ENCODE measurements at places on chromosomes 11 and 22. TPM values are rescaled to one million over a fixed set of nuclear protein-coding genes. Genes with fewer than 3 reads are reported as not detected.
A peak's percentile ranks its signal among the peaks of the same experiment; 100 is the strongest.

LIPT2 gene
- 1.3 TPM for total RNA-seq

DNA sequence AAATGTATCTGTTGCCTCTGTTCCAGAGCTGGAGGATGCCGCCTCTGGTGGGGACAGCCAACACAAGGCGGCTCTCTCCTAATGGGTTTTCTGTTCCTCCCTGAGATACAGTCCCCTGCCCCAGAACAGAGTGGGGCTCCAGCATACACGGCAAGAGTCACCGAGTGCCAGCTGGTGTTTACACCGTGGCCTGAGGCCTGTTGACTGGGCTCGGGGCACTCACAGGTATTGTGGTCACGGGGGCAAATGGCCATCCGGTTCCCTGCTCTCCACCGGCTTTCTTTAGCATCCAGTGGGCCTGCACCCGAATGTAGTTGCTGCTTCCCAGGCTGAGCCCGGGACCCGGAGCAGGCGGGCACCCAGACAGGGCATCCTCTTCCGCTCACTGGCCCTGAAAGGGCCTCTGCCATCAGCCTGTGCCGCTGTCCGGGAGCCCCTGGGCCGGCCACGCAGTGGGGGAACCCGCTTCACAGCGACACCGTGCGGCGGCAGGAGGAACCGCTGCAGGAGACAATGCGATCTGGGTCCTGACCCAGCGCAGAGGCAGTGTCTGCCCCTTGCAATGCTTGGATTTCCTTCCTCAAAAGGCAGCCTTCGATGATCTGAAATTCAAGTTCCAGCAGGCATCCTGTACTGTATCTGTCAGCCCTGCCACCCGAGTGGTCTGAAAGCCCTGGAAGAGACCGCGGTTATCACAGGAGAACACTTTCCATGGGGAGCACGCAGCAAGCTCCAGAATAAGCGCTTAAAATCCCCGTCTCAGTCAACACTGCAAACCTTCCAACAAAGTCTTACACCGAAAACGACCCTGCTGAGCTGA is 859 bp upstream of the KRTAP5-5 start:
- no peak for DNase-seq

DNA sequence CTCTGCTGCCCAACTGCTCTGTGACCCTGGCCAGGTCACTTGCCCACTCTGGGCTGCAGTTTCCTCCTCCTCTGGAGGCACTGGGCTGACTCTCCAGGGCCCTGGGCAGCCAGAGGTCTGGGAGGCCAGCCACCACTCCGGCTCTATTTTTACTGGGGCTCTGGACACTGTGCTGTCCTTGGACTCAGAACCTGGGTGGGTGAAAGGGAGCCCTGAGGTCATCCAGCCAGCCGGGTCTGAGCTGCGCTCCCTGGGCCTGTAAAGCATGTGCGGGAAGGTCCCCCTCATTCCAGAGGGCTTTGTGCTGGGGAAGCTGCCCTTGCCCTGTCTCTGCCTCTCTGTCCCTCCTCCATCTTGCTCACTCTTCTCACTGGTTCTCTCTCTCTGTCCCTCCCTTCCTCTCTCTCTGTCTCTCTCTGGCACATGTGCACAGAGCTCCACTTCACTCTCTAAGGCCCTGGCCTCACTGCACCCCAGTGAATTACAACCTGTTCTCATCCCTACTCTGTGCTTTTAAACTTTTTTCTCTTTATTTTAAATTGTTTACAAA is 24.6 kb downstream of the MB start:
- DNase-seq: no peak

FBLN1 gene
- total RNA-seq: 224 TPM

BAIAP2L2 gene
- total RNA-seq: 1.8 TPM

OR52E8 gene
- total RNA-seq: not detected

PDE2A gene
- total RNA-seq: 125 TPM

GAL gene
- total RNA-seq: 1.4 TPM

RRM1 gene
- 24.5 TPM for total RNA-seq

- peak; percentile 83 for DNase-seq
These were observed 57.8 kb downstream of the ST14 start for GRCh38 chr11:130217133-130218031.

NLRP6 gene
- 1.8 TPM for total RNA-seq

ARHGAP8 gene
- total RNA-seq: 8.2 TPM

- DNase-seq: peak; percentile 96
These were observed at the start of gene PGGHG for GRCh38 chr11:288478-289397. Gene PGGHG, plus strand, starts transcription at chr11:289126. Its CDS starts 691 bp downstream, at chr11:289817.

GRCh38 chr11:94557992-94558391 is 9.2 kb upstream of the PIWIL4 start:
- no peak for DNase-seq

PEX26 gene
- total RNA-seq: 35.9 TPM

GRCh38 chr11:10796191-10796590 is 12.5 kb downstream of the EIF4G2 start:
- no peak for DNase-seq

GRCh38 chr11:121755191-121755590 is 302.4 kb upstream of the SORL1-AS1 start:
- DNase-seq: no peak

DNA sequence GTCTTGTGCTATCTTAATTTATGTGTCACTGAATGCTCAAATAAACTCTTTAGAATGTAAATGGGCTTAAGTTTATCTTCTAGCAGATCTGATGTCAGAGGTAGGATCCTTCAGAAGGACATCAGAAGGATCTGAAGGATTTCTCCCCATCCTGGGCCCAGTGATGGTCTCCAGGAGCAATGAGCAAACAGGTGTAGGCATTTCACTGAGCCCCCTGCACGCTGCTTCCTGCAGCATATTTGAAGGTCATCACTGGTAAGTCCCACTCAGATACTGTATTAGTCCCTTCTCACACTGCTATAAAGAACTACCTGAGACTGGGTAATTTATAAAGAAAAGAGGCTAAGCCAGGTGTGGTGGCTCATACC is 4.5 kb downstream of the GSTP1 start:
- DNase-seq: no peak

ACCS gene
- total RNA-seq: 20.4 TPM

GRCh38 chr11:129538323-129538722 is 162.7 kb downstream of the BARX2 start:
- DNase-seq: no peak

DNA sequence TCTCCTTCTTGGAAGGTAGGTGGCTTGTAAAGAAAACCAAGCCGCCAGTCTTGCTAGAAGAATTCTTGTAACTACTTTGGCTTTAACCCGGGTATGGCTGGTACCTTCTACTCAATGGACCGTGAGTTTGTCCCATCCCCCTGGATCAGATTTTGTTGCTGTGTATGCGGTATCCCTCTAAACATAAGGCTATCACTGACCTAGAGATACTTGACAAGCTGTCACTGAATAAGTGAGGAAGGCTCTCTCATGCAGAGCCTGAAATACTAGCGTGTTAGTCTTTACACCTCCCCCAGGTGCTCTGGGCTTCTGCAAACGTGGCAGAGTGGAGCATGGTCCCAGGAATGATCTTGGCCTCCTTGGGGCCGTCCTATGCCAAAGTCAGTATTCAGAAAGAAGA is 34.5 kb downstream of the GLB1L2 start:
- DNase-seq: no peak

DNA sequence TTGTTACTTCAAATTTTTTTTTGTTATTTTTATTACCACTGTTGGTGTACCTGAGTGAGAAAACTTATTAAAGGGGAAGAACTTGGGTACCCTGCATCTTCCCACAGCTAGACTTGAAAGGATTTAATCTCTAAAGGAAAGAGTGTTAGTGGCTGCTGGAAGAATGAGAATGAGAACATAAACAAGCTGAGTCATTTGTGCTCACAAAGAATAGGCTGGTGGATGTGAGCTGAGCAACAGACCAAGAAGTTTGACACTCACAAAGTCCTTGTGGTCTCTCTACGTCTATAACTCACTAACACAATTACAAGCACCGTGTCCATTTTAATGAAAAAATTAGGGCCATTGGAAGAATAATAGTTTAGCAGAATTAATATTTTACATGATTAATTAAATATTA is 217.6 kb upstream of the ANO5 start:
- no peak for DNase-seq

CRYBB2 gene
- not detected for total RNA-seq

- DNase-seq: no peak
These were observed 4.1 kb upstream of the C11orf24 start for GRCh38 chr11:68275721-68276507.

- no peak for DNase-seq
These were observed 23.1 kb downstream of the PTPN5 start for GRCh38 chr11:18768472-18768901.

- no peak for DNase-seq
These were observed 35.8 kb downstream of the RRAS2 start for GRCh38 chr11:14323118-14323676.

PGA5 gene
- 2.6 TPM for total RNA-seq

MYOD1 gene
- not detected for total RNA-seq

GRCh38 chr11:27699242-27699925 is 871 bp downstream of the BDNF start:
- no peak for DNase-seq

DNA sequence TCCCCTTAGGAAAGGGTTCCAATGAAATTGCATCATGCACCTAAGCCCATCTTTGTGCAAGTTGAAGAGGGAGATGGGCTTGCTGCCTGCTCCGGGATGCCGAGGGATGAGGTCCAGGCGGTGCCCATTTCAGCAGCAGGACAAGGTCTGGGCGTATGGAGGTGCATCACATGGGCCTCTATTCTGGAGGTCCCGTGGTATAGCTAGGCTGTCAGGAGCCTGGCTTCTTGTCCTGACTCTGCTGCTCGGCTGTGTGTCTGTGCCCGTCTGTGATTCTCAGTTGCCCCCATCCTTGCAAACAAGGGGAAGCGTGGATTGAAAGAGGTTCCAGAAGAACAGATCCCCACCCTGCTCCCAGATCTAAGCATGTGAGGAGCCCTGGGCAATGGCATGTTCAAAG is 130.0 kb downstream of the OSBP2 start:
- peak; percentile 49 for DNase-seq

OR52I1 gene
- total RNA-seq: not detected

GRCh38 chr11:96538104-96538503 is 148.3 kb downstream of the JRKL start:
- DNase-seq: no peak

DNA sequence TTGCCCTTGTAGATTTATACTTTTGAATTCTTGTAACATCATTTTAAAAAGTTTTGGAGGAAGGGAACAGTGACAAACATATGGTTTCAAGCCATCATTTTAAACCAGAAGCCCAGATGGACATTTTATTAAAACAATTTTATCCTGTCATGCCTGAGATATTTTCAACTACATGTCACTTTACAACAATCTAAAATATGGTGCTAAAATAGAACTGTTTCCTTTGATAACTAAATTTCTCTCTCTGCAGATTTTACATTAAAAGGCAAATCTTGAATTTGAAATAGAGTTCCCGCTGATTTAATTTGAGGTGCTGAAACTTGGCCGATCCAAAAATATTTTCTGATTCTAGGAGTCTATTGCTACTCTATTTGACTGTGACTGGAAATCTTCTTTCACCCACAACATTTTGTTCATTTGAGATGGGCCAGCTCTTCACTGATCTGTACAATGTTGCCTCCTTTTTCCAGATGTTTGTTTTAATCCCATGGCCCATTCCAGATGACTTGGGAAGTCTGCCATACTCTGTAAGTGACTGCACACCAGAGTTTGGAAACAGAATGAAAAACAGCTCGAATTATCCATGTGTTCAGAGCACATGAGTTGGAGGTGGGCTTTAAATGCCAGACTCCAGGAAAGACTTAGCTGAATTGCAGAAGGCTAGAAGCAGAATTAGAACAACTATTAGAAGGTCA is 402.5 kb downstream of the TMEM135 start:
- DNase-seq: no peak

- DNase-seq: no peak
These were observed 47.0 kb downstream of the CDPF1 start for GRCh38 chr22:46202897-46203600.

DNA sequence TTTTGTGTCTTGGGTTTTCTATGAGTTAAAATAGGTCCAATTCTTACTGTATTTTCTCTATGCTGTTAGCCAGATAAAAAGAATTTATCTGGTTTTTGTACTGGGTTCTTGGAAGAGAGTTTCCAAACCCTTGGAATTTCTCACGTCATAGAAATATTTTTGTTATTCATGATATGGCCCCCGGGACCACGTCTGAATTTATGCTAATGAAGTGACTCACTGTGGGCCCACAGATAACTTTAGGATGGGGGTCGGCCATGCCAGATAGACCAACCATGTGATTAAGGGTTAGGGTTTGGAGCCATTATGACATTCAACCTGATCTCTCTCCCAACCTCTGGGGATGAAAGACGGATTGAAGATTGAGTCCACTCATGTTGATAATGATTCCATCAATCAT is 35.6 kb upstream of the DDI1 start:
- no peak for DNase-seq

OR5A1 gene
- total RNA-seq: not detected

DNA sequence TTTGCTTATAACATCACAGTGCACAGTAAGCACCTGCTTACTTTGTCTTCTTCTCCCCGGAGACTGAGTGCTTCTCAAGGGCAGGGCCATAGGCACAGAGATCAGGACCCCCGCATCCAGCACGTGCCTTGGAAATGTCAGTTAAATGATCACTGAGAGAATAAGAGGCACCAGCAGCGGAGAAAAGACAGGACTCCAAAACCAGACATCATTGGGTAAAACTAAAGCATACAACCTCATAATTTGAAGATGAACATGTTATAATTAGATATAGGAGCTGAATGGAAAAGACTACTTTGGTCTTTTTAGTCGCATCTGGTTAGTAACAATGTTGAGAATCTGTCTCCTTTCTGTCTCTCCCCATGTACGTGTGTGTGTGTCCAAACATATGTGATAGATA is 1279.9 kb downstream of the LRRC4C start:
- DNase-seq: no peak

DNA sequence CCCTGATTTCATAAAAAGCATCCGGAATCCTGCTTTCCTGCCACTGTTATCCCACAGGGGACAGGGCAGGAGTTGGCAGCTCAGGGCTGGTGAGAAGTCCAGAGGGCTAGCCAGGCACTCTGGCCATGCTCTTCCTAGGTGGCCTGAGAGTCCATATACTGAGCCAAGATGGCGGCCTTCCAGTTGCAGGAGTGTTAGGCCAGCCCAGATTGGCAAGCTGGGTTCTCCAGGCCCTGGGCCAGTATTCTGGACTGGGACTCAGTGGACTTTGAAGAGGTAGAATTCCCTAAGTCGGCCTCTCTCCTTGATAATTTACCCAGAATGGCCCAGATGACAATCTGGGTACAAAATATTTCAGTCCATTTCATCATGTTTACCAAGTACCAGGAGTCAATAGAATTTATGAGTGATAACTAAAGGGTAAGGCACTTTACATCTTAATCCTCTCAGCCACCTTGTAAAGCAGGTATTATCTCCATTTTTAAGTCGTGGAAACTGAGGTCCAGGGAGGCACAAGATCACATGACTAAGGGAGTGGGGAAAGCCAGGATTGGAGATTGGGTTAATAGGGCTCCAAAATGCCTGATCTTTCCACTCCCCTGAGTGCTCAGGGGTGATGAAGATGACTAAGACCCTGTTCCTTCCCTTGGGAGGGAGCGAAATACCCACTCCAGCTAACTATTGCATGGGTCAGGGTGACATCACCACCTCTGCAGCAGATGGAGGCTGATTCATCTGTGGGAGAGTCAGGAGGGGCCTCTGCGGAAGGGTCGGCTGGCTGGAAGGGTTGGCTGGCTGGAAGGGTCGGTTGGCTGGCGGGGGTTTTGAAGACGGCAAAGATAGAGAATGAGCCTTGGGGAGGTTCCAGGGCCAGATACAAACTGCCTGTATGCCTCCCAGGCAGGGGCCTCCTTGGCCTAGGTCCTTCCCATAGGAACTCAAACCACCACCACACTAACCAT is 1.2 kb upstream of the MICALL1 start:
- no peak for DNase-seq
